ENCODE measurements at places on chromosomes 7 and 10.

GRCh38 chr7:155931396-155932085 is 119.3 kb upstream of the SHH start:
- DNase-seq, result no peak

GRCh38 chr10:327889-328852 is 192.9 kb downstream of the ZMYND11 start:
- DNase-seq, result no peak

DNA sequence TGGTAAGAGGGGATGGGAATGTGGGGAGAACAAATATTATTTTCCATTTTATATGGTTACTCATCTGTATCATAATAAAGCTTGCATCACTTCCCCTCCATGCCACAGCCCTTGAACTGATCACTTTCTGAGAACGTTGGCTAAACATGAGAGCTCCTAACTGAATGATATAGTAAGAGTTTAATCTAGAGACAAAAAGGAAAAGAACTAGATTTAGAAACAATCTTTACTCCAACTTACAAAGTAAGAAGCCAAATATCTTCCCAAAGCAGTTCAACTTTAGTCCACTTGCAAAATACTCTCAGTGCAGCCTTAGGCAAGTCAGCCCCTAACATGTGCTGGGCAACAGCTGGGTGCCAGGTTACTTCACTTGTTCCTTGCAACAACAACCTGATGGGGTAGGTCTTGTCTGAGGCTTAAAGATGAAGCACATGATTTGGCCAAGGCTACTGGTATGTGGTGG is 20.3 kb downstream of the SMURF1 start:
- no peak for DNase-seq

- DNase-seq, result peak; percentile 73
Observed at GRCh38 chr7:20839987-20840386, 53.3 kb upstream of the SP8 start.

- no peak for DNase-seq
Observed at GRCh38 chr7:99742737-99743394, 7.9 kb upstream of the CYP3A7 start.

DNA sequence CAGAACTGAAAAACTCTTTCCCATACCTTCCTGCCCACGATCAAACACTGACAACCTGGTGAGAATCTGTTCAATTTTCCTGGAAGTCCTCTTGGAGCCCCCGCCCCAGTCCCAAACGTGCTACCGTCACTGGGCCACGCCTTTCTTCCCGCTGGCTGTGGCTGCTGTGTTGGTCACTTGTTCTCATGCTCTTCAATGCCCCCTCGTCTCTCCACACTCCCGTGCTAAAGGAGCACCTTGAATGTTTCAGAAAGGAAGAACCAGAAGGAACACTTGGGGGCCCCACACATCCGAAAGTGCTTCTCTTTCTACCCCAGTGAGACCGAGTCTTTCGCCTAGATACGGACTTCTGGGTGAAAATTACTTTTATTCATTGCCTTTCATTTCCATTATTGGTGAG is 215.1 kb downstream of the DIP2C start:
- DNase-seq, result no peak

- DNase-seq, result no peak
Observed at GRCh38 chr10:43188702-43189101, 50.5 kb downstream of the CSGALNACT2 start.

GRCh38 chr10:16566202-16566805 is 44.6 kb upstream of the C1QL3 start:
- no peak for DNase-seq

- no peak for DNase-seq
Observed at GRCh38 chr7:95318501-95319100, 5.7 kb downstream of the PON1 start.

DNA sequence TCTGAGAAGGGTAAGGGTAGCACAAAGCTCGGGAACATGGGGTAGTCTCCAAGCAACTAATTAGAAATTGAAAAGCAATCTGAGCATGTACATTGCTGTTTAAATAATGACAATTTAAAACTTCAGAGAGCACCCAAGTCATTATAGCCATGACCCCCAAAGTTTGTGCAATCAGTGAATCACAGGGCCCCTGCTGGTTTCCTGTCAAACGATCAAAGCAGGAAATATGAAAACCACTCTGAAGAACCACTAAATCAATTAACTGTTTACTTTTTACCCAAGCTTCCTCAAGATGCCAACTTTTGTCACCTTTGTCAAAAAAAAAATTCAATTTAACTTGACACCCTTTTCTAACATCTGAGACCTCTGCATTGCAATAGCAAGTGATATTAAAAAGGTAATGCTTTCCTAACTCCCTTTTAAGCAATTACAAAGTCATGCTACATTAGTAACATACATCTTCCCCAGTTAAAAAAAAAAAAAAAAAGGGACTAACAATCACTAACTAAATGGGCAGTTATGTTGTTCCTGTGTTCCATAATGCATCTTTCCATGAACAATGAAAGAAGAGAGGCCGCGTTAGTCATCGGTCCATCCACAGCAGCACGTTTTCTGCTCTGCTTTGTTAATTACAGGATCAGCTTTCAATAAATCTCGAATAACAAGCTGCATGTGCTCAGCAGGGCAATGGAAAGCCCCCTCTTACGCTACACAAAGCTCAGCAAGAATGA is 80.6 kb downstream of the ETV1 start:
- peak; percentile 21 for DNase-seq

DNA sequence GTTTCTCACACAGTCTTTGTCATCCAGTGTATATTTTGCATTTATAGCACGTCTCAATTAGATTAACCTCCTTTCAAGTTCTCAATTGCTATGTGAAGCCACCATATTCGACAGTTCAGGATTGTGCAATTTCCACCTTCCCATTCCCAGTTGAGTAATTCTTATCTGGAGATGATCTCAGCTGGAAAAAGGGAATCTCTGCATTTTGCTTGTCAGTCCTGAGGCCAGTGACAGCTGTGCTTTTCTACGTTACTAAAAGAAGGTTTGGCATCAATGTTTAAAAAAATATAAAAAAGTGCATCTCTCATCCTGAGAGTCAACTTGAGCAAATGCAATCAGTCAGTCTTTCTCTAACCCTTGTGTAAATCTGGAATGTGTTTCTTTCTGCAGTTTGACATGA is 247.7 kb downstream of the PRKG1 start:
- no peak for DNase-seq

DNA sequence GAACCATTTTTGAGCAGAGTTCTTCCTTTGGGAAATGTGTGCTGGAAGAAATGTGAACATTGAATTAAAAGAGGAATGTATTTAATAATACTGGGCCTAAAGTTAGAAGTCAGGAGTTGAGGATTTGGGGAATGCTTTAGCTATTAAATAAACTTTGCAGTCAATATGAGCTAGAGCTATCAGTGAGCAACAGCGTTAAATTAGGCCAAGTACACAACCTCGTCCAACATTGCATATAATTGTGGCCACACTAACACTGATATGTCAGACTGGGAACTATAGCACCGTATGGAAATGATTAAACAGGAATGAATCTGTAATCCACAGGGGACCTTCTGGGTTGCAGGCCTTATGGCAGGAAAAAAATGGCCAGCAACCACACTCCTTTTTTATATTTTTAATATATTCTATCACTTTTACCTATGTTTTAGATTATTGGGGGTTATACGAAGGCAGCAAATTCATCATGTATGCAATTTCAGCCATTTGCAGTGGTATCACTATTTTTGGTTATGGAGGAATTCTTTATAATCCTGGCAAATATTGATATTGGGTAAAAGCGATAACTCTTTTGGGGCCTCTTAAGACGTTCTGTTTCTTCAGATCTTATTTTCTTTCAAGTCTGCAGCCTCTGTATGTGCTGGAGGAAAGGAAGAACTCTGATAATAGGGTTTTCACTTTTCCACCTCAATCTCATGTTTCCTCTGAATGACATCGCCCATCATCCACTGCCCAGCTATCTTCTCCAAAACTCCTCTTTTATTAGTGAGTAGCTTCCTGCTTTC is 236.3 kb upstream of the PLXDC2 start:
- no peak for DNase-seq

DNA sequence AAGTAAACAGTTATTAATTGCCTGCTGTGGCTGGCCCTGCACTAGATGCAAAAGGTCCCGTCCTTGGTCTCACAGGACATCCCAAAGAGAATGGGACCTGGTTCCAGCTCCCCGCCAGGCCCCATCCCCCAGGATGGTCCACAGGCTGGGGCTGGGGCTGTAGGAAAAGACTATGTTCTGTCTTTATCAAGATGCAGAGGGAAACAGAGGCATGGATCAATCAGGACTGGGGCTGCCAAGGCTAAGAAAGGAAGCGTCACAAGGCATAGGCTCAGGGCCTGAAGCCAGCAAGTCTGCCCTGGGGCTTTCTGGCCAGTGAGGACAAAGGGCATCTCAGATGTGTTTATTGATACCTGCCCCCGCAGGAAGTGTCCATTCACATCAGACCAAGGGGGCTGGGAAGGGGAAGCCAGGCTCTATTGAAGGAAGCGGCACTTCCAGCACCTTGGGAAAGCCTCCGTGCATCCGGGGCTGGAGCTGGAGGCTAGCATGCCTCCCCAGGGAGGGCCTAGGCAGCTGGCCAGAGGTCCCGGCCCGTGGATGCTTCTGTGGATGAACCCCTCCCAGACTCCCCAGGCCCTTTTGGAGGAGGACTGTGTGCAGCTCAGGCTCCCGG is 5.8 kb downstream of the VSIR start:
- peak; percentile 47 for DNase-seq

DNA sequence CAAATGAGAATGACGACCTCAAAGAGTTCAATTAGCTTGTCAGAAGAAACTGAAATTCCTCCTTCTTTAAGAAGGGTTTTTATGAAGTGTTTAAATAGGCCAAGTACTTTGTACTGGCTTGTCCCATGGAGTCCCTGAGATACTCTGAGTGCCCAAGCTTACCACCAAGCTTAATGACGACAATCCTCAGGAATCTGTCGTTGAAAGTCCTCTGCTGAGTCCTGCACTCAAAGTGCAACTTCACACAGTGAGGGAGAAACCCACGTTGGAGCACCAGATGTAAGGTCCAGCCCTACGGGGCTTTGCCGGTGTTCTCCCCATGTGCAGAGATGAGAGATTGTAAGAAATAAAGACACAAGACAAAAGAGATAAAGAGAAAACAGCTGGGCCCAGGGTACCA is 42.8 kb upstream of the AKR1C2 start:
- DNase-seq, result no peak

GRCh38 chr7:22173685-22174573 is 183.0 kb downstream of the RAPGEF5 start:
- DNase-seq, result no peak

DNA sequence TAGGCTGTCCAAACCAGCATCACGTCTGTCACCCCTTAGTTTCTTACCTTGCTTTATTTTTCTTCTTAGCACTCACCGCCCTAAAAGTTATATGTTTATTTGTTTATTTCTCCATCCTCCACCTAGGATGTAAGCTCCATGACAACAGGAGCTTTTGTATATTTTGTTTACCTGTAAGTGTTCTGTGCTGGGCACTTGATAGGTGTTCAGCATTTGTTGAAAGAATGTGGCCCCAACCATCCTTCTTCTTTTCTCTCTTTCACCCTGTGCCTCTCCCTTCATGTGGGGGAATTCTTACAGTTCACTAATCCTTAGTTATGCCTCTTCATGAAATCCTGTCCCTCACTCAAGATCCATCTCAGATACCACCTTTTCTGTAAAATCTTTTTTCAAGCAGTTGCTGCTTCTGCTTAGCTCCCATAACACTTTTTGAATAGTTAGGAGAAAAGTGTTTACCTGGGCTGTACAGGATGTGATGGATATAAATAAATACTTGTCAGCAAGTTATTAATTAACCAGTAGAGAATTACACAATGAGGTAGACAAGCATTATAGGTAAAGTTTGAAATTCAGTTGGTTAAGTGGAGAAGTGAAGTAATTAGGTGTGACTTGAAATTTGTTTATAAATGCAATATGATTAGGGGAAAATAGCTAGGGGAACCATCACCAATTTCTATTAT is 9.7 kb downstream of the AHR start:
- DNase-seq, result peak; percentile 81

DNA sequence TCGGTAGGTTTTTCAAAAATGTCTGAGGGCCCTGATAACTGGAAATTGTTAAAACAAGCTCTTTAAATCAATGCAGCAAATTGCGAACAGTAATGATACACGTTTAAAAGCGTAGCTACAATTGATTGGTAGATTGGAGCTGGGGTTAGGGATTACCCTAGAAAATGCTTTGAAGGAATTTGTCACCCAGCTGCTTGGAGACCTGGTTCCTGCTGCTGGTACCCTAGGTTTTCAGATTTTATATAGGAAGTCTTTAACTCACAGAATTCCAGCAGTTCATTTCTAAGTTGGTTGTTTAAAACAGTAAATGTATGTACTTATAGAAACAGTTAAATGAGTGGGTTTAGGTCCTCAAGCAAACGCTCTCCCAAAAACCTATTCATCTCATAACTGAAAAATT is 1.5 kb downstream of the HECTD2 start:
- no peak for DNase-seq
